ENCODE measurements at places on chromosomes 5 and 9.

DNA sequence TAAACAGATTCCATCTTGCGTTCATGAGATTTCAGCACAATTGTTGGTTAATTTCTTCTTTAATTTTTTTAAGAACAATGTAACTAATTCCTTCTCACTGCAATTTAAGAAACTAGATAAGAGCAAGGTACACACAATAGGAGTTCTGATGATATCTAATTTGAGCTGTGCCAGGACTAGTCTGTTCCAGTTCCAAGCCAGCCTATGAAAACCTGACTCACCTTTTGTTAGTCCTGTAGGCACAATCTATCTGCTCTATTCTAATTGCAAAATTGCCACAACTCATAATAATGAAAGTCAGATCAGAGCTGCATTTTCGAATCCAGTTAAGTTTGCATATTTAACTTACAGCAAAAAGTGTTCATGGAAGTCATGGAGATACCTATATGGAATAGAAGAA lies 494.1 kb upstream of the TUSC1 start:
- no peak for DNase-seq

DNA sequence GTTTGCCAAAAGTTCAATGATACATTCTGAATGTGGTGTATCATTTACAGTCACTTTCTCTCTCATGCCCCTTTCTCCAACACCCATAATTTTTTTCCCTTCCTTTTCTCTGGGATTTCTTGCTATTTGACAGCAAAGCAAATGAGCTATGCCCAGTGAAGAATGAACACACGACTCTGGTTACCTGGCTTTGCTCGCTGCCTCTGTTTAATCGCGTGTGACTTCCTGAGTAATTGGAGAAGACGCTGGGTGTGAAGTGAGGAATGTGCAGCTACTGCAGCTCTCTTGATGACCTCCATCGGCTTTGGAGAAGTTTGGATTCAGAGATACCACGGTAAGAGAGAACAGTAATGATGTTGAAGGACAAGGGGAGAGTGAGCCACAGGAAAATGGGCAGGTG lies 651.8 kb downstream of the KIF4B start:
- no peak for DNase-seq

DNA sequence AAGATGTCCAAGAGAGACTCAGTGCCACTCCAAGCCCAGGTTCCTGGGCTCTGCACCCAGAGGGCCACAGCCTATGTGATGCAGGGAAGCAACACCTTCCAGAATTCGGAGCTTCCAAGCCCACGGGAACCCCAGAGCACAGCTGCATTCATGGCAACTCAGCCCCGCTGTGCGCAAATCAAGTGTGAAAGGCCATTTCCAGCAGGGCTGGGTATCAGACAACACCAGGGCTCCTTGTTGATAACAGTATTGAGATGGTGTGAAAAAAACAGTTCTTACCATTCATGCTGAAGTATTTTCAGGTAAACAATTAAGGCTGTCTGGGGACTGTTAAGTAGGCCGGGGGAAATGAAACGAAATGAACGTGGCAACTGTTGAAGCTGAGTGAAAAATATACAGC lies 10.1 kb downstream of the ROR2 start:
- DNase-seq: no peak

DNA sequence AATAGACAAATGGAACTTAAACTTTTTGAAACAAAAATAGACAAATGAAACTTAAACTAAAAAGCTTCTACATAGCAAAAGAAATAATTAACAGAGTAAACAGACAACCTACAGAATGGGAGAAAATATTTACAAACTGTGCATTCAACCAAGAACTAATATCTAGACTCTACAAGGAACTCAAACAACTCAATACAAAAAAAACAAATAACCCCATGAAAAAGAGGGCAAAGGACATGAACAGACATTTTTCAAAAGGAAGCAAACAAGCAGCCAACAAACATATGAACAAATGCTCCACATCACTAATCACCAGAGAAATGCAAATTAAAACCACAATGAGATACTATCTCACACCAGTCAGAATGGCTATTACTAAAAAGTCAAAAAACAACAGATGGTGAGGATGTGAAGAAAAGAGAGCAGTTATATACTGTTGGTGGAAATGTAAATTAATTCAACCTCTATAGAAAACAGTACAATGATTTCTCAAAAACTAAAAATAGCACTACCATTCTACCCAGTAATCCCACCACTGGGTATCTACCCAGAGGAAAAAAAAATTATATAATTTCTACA lies 170.8 kb upstream of the RGMB start:
- no peak for DNase-seq

GRCh38 chr5:150532996-150533395 lies 25.1 kb downstream of the NDST1 start:
- no peak for DNase-seq

- no peak for DNase-seq
Observed at GRCh38 chr5:122668552-122668951, 106.3 kb upstream of the SNX2 start.

DNA sequence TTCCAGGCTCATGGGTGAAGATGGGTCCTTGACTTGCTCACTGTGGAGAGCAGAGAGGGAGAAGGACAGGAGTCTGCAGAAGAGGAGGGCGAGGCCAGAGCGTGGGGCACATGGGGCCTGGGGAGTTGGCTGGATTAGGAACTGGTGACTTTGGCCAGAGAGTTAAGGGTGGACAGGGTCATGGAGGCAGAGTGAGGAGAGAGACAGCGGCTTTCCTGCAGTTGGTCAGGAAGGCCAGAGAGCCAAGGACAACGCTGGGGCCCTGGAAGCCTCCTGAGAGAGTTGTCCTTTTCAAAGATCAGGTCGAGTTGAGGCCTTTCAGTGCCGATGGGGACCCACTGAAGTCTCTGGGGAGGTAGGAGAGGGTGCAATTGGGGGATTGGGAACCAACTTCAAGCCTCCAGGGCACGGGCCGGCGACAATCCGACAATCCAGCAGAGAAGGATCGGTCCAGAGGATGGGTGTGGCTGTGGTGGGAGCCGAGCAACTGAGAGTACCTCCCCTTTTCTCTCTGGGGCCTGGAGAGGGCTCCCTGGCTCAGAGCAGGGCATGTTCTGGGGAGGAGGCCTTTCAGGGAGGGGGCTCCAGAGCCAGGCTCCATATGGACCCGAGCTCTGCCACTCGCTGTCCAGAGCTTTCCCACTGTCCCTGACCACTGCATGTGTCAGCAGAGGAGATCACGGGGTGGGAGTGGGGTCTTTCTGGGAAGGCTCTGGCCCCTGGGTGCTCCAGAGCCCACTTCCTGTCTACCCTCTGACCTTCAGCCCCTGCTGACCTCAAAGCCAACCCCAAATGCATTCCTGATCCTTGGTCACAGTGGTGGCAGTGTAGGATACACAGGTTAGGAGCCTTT lies 7.5 kb upstream of the PHYHD1 start:
- DNase-seq: no peak

DNA sequence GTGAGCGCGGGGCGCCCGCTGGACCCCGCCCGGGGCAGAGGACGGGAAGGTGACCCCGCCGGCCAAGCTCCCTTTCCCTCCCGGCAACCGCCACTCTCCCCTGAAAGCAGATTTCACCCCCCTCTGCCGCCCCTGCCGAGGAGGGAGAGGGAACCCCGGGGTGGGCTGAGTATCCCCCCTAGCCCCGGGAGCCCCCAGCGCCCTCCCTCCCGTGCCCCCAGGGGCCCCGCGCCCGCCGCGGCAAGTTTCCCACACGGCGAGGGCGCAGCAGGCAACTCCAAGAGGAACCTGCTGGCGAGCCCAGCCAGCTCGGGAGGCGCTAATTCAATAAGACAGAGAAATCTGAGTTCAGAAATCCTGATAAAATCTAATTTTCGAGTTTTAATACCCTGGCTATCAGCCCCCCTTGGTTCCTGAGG lies 1.6 kb downstream of the NTNG2 start:
- no peak for DNase-seq

GRCh38 chr5:173016598-173017046 lies 33.1 kb downstream of the ATP6V0E1 start:
- no peak for DNase-seq

GRCh38 chr5:169803077-169803981 lies 166.3 kb downstream of the DOCK2 start:
- no peak for DNase-seq

DNA sequence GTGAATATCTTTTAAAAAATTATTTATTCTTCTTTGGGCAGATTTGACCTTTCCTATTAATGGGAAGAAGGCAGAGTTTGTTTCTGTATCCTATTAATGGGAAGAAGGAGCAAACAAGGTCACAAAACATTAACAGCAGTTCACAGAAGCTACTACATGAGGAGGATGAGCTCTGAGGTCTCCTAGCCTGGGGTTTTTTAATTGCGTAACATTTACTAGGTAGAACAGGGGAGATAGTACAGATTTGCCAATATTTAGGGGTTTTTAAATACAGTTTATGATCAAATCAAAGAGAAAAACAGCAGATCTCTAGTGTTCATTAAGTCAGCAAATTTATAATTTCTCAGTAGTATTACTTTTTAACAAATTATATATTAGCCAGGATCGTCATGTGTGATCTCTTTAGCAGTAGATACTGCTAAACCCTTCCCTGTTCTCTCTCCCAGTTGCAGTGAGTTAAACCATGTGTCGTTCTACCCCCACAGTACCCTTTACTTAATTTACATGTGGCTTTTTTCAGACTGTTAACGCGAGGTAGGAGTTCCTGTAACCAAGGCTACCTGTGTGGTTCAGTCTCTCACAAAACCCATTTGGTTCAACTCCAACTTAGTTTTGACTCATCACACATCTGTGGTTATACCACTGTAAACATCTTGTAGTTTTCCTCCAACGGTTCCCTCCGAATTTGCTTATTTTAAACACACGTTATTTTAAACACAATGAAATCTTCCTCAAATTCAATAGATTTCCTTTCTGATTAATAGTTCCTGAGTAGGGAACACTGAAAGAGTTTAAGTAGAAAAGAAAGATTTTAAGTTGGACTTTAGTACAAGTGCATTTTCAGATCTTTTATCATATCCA lies 13.3 kb downstream of the SLC25A46 start:
- DNase-seq: no peak

DNA sequence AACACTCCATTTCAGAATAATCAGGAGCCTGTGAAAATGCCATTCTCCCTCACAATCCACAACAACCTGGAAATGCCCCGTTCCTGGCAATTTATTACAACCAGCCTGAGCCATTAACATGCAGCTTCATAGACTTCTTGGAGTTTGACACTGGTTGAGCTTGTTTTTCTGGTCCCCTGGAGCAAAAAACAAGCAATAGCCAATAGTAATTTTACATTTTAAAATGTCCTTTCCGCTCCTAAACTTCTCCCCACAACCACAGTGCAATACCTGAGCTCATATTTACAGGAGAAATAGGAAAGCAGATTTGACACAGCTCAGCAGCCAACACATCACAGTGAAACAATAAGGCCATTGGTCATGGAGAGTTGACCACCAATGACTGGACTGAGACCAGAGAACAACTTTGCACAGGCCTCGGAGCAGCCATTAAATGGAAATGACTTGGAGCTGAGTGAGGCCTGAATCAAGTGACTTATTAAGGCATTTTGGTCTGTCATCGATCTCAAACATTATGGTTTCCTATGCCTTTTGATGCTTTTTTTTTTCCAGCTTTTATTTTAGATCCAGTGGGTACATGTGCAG lies 73.0 kb downstream of the ENC1 start:
- no peak for DNase-seq

DNA sequence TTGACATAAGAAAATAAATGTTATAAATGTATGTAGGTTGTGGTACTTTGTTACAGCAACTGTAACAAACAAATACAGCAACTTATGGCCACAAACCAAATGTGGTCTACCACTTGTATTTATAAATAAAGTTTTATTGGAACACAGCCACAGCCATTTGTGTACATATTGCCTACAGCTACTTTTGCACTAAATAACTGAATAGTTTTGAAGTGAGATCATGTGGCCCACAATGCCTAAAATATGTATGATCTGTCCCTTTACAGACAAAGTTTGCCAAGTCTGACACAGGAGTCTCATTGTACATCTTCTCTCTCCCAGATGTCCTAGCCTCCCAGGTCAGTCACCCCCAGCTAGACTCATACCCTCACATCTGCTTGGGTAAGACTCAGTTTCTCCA lies 283.6 kb upstream of the PRDM9 start:
- DNase-seq: no peak

Measured in CD4-positive, alpha-beta T cell (primary cell).